Endothelial cell of umbilical vein (primary cell): ENCODE measurements at places on chromosomes 1 and 21. TPM values are rescaled to one million over a fixed set of nuclear protein-coding genes. Genes with fewer than 3 reads are reported as not detected.

- peak; percentile 85 for DNase-seq
- peak overlapping the region; percentile 40 for H3K27ac ChIP-seq
- peaks cover 25% of the 10 kb centered on the region for H3K4me1 ChIP-seq
- H3K27me3 ChIP-seq, result no peaks in the 10 kb centered on the region
Measured at GRCh38 chr1:222892137-222892769, 77.4 kb downstream of the DISP1 start.

Gene FOXD3
- total RNA-seq, result not detected in 2 replicates

Gene PTPN7
- 0.86 and 1.9 TPM in 2 replicates for total RNA-seq

DNA sequence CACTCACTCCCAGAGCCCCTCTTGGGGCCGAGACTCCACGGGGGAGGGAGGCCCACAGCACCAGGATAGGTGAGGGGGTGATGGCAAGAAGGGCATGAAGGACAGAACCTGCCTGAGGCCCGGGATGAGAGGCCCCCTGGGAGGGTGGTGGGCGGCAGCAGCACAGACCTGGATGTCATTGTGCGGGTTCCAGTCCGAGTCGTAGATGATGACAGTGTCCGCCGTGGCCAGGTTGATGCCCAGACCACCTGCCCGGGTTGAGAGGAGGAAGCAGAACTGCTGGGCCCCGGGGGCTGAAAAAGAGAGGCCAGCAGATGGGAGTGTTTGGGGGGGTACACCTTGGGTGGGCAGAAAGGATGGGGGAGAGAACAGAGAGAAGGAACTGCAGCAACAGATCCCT is 50.1 kb downstream of the CHD5 start:
- no peak for DNase-seq
- H3K4me1 ChIP-seq, result no peaks in the 10 kb centered on the region
- no peaks in the 10 kb centered on the region for H3K36me3 ChIP-seq
- no peak overlapping the region for H3K4me3 ChIP-seq
- H3K27ac ChIP-seq, result no peak overlapping the region

GRCh38 chr21:14768042-14768441 is 221.9 kb upstream of the SAMSN1 start:
- no peak overlapping the region for H3K4me3 ChIP-seq
- H3K27ac ChIP-seq, result no peak overlapping the region
- no peaks in the 10 kb centered on the region for H3K36me3 ChIP-seq

Gene OR2L3
- total RNA-seq, result not detected in 2 replicates

Gene PPIAL4G
- not detected in 2 replicates for total RNA-seq
